Amniotic stem cell (primary cell): ENCODE measurements at places on chromosomes 5 and 9.
A peak's percentile ranks its signal among the peaks of the same experiment; 100 is the strongest.

- DNase-seq: no peak
These were observed 125.3 kb upstream of the IRX4 start for GRCh38 chr5:2007878-2008501.

DNA sequence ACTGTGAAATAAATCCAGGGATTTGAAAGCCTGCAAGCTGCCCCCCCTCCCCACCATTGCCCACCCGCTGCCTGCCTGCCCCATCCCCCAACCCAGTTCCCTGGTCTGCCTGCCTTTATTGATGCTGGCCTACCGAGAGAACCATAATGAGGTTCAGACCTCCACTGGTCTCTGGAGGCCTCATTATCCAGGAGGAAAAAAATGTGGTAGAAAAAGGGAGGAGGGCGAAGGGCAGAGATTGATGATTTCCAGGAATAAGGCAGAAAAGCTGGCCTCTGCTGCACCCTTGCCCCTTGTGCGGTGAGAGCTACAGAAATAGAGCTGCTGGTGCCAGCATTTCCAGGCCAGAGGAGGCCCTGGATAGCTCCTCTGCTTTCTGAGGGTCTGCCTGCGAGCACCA lies 216.1 kb downstream of the PAPPA start:
- DNase-seq: no peak

DNA sequence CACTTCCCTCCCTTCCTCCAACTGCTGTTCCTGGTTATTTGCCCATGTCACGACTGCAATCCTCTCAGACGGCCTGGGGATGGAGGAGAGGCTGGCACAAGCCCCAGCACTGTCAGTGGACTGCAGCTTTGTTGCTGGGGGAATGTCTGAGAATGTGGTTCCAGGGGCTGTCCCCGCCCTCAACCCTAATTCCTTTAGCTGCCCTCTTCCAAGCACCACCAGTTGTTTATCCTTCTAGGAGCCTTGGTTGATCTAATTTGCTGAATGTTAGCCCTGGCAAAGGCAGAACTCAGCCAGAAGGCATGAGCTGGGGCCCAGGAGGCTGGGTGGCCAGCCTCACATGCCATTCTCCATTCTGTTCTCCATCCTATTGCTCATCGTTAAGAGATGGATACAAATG lies 51.6 kb downstream of the ADAM19 start:
- no peak for DNase-seq

- no peak for DNase-seq
These were observed 1.1 kb upstream of the NDST1 start for GRCh38 chr5:150506571-150507473.

GRCh38 chr5:157568222-157568621 lies 7.4 kb downstream of the ADAM19 start:
- DNase-seq: no peak

GRCh38 chr9:109278848-109279247 lies 42.0 kb downstream of the EPB41L4B start:
- no peak for DNase-seq

DNA sequence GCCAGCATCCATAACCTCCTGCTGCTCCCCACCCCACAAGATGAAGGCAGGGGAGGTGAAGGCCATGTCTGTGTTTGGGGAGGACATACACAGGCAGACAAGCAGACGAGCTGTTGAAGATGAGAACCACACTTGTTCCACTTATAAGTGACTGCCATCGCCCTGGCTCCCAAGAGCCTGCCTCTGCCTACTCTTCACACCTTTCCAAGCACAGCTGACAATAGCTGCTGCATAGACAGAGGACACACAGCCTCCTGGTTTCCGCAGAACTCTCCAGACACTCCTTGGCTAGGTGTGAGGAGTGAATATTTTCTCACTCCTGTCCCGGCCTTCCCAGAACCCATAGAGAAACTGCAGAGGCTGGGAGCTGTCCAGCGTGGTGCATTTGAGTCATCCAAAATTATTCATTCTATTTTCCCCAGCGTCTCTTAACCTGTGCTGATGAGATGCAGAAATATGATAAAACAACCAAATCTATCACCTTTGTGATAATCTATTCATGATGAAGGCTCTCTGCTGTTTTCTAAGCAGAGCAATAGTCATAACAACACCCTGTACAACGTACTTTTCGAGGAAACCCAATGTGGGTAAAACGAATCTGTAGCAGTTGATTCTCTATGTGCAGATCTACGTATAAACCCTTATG lies 24.7 kb downstream of the KLF9 start:
- DNase-seq: no peak

GRCh38 chr9:137302118-137302448 lies at the start of gene NRARP:
Gene NRARP (minus strand): TSS chr9:137302271. CDS start chr9:137301928, 343 bp downstream.
- DNase-seq: no peak

DNA sequence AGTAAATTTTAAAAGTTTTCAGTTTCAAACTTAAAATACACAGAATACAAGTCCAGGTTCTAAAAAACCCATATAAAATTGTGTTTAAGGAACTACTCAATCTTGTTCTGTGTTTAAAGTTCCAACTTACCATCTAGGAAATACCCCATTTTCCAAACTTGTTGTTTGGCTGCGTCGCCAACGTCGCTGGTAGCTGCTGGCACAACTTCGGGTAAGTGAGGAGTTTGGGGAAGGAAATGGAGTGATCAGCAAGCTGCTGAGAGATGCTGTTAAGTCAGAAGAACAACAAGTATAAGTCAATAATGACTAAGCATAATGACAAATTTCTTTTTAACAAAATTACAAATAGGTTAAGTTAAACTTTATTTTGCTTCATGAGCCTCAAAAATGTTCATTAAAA lies 71.3 kb upstream of the RAPGEF6 start:
- DNase-seq: no peak

DNA sequence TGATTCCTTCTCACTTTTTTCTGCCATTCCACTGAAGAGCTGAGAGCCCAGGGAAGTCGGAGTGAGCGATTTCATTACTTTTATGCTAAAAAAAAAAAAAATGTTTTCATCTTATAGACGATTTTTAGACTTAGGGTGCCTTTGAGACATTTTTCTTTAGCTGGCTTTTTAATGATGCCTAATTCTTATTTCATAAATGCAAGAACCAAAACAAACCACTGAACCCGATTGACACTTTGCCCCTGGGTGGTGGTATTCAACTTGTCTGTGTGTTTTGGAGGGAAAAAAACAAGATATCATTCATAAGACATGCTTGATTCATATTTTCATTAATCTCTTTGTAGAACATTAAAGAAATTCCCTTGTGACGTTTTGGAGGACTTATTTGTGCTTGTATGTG lies 2.4 kb downstream of the TLE4 start:
- DNase-seq: no peak

DNA sequence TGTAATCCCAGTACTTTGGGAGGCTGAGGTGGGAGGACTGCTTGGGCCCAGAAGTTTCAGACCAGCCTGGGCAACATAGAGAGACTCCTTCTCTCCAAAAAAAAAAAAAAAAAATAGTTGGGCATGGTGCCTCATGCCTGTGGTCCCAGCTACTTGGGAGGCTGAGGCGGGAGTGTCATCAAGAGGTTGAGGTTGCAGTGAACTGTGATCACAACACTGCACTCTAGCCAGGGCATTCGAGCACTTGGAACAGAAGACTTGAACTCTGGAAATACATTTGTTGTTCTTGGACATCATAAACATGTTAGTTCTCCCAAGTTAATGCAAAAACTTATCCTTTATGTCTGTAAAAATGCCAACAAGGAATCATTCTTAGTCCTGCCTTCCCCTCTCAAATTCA lies 29.6 kb downstream of the EHMT1 start:
- DNase-seq: no peak

DNA sequence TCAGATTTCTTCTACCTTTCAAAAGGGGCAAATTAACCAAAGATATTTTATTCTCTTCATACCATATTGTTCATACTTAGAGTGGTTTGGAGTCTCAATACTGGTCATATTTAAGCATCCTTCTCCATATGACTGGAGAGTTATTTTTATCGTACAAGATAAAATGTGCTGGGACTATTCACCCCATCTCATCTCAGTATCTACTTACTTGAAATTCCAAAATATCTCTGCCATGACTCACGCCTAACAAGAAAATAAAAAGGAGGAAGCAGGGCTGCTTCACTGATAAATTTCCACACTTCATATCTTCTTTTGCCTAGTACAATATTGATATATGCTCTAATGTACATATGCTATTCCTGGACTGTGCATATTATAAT lies 277.9 kb upstream of the CDH9 start:
- peak; percentile 18 for DNase-seq

- DNase-seq: no peak
These were observed 27.2 kb upstream of the SMU1 start for GRCh38 chr9:33103501-33104281.

- DNase-seq: peak; percentile 26
These were observed 52.4 kb downstream of the AHRR start for GRCh38 chr5:373710-374602.

DNA sequence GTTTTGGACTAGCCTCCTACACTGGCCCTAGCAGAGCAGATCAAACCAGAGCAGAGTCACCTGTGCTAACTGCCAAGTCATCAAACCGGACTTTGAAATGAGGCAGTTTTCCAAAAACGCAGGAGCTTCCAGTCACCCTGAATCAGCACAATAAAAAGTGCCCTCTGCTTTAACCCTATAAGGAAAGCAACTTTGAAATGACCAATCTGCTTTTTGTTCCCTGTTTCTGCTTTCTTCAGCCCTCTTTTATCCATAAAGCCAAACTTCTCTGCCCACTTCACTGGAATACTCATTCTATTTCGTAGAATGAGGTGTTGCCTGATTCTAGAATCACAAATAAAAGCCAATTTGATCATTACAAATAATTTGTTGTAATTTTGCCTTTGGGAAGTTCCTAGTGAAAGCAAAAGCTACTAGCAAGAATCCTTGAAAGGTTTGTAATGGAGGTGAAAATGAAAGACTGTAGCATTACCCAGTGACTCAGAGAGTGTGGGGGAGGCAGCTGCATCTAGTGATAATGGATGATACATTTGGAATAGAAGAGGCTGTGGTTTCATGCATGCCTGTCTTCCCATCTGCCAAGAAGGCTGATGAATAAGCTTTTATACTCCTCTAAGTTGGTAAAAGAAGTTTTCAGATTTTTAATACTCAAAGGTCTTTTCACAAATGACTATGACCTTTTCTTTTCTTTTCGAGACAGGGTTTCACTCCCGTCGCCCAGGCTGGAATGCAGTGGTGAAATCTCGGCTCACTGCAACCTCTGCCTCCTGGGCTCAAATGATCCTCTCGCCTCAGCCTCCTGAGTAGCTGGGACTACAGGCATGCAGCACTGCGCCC lies 14.9 kb downstream of the SPAAR start:
- DNase-seq: peak; percentile 88

GRCh38 chr9:134329886-134330285 lies 3.6 kb downstream of the RXRA start:
- DNase-seq: no peak

DNA sequence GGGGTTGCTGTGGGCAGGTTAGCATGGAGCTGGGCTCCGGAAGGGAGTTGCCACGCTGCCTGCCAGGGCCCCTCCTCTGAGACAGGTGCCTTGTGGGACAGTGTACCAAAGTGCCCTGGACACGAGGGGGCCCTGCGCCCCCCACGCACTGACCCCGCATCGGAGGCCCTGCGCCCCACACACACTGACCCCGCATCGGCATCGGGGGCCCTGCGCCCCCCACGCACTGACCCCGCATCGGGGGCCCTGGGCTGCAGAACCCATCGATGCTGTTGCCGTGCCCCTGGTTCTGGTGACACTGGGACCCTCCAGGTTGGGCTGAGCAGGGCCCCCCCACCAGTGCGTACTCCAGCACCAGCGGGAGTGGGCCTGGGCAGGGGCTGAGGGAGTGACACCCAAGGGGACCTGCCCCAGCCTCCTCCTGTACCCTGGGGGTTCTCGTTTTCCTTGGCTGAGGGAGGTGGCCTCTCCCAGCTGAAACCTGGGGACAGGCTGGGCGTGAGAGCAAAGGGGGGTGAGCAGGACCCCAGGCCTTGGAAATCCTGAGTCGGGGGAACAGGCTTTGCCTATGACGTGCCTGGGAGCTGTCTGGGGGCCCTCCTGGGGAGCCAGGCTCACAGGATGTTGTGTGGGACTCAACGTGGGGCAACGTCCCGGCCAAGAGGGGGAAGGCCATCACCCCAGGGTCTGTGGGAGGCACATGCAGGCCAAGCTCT lies 6.9 kb downstream of the SAPCD2 start:
- DNase-seq: no peak

- no peak for DNase-seq
These were observed 114.5 kb downstream of the MTRR start for GRCh38 chr5:7983433-7983832.

GRCh38 chr5:6552612-6553011 lies 80.2 kb downstream of the NSUN2 start:
- DNase-seq: no peak

DNA sequence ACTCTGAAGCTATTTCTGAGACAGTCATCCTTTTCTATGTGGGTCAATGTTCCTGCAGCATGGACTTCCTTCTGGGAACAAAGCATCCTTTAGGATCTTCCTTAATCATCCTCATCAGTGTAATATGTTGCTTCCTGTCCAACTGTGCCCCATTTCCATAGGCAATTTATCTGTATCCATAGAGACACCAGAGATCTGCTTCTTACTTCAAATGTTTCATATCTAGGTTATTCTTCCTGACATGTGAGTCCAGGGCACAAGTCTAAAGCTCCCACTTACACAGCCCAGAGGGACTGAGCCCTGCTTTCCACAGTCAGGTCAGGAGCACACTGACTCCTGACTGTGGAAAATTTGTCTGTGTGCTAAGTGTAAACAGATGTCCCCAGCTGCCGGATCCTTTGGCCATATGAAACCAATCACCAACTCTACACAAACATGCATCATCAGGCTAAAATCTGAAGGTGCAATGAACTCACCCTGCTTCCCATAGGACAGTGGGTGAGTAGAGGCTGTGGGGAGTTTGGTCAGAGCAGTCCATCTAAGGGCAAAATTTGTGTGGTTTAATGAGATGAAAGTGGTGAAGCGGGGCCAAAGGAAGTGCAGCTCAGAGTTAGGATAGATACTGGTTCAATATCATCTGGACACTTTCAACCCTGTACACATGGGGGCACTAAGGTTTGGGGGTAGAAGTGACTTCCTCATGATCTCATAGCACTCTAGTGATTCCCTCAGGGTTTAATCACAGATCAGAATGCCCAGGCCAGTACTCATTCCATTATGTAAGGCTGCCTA lies 85.2 kb upstream of the TNC start:
- DNase-seq: peak; percentile 35
